ENCODE measurements at places on chromosomes 3 and 15.

DNA sequence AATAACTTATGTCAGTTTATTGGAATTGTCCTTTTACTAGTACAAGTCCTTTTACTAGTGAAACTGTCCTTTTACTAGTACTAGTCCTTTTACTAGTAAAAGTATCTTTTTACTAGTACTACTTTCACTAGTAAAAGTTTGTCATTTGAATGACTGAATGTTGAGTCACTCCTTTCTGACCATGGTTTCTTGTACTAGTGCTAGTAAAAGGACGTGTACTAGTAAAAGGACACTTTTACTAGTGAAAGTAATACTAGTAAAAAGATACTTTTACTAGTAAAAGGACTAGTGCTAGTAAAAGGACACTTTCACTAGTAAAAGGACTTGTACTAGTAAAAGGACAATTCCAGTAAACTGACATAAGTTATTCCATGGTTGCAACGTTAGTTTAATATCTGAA, 96.3 kb downstream of the ZMAT3 start:
- no peak for DNase-seq

DNA sequence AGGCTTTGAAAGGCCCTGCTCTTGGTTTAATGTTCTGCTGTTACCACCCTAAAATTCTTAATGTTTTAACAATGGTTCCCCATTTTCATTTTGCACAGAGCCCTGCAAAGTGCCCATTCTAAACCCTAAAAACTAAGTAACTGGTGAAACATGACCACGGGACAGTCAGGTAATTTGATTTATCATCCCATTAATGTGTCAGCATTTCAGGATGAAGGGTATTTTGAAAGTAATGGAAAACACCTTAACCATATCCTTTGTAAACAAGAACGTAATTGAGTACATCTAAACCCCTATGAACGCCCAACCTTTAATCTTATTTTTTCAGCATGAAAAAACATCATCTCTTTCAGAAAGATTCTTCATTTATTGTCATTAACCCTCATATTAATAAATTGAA, 164.9 kb upstream of the IL12A start:
- DNase-seq, result no peak

DNA sequence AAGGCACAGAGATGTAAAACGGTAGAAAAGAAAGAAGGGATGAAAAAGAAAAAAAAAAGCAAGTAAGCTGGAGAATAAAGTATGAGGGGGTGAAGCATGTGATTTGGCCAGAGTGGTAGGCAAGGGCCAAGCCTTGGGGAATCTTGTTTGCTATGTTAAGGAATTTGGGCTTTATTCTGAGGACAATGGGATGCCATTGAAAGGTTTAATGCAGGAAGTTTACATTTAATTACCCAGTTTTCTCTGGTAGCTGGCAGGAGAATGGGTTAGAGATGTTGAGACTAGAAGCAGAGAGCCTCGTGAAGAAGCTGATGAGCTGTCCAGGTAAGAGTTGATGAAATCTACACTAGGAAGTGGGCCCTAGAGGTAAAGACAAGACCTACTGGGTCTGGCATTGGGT, 455.9 kb downstream of the PDCD6IP start:
- no peak for DNase-seq

DNA sequence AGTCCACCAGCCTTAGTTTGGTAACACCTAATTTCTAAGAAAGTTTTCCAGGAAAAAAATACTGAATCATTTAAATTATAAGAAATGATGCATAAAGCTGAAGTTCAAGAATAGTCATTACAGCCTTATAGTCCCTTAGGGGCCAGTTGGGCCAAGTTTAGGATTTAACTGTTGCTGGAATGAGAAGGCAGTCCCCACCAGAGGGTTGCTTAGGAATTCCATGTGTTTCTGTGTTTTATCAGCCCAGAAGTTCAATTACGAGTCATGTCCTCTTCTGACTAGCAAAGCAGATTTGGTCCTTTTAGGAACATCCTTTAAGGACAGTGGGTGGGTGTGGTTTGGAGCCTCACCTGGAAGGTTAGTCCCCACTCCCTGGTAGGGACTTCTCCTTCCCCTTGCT, 57.0 kb upstream of the NR2E3 start:
- DNase-seq, result no peak

DNA sequence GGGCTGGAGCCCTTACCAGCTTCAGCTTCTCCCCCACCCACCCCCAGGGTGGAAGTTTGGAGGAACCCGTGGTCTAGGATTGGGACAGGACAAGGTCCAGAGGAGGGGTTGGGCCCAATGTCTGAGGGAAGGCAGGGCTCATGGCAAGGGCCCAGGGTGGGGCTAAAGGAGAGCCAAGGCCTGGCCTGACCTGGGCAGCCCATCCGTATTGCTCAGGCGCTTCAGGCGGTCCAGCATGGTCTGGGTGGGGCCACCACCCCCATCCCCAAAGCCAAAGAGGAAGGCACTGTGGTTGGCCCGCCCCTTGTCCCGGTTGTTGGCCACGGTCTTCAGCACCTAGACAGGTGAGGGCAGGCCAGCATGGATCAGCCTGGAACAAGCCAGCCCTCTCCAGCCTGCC, 7.6 kb downstream of the MAN2C1 start:
- no peak for DNase-seq

GRCh38 chr3:2993736-2994135, 116.4 kb downstream of the IL5RA start:
- DNase-seq, result no peak

DNA sequence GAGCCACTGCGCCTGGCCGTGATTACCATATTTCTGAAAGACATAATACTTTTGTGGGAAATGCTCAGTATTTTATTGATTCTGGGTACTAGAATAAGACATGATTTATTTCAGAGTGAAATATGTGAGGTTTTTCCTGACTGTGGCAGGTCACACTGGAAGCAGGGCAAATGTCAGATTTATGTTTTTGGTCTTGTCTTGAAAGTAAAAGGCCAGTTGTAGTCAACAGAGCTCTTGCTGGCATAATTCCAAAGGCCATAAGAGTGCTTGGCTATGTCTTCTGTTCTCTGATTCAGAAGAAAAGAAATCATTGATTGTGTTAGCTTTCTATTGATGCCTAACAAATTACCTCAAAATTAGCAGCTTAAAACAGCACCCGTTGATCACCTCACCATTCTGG, 176.4 kb downstream of the TJP1 start:
- no peak for DNase-seq

DNA sequence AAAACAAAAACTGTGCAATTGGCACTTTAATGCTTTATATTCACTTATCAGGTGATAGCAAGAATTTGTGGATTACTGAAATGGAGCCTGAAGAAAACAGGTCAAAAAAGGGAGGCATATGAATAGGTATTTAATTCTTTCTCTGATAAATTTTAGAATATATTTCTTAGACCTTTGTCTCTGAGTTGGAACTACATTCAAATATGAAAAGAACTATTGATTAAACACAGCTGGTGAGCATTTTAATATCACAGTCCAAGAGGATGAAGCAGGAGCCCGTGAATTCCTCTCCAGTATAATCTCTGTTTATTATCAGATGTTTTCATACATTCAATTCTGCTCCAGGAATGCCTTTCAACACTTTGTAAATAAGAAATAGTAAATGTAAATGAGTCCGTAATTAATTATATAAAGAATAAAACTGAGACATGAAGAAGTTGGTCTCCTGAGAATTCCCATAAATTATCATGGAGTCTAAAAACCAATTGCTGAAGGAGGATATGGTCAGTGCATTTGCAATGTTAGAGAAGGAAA, 86.3 kb upstream of the ARHGEF26 start:
- DNase-seq, result no peak

DNA sequence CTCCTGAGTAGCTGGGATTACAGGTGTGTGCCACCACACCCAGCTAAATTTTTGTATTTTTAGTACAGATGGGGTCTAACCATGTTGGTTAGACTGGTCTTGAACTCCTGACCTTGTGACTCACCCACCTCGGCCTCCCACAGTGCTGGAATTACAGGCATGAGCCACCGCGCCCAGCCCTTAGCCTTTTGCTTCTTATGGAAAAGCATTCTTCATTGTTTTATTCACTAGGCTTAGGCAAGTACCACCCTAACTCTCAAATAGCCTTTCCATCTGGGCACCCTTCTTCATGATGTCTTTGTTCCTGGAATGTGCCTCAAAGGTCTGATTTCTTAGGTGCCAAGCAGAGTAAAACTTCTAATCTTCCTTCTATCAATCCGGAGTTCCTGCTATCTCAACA, 641.8 kb downstream of the FHIT start:
- DNase-seq, result no peak

- no peak for DNase-seq
Observed at GRCh38 chr3:187040516-187041361, 98.6 kb downstream of the RPL39L start.

- no peak for DNase-seq
Observed at GRCh38 chr15:42182961-42183360, 25.1 kb downstream of the VPS39 start.

- DNase-seq, result no peak
Observed at GRCh38 chr3:127030508-127031412, 47.8 kb downstream of the PLXNA1 start.

- DNase-seq, result no peak
Observed at GRCh38 chr3:14169871-14170270, 8.5 kb downstream of the XPC start.

GRCh38 chr15:27082526-27082925, 111.5 kb downstream of the GABRG3 start:
- no peak for DNase-seq

DNA sequence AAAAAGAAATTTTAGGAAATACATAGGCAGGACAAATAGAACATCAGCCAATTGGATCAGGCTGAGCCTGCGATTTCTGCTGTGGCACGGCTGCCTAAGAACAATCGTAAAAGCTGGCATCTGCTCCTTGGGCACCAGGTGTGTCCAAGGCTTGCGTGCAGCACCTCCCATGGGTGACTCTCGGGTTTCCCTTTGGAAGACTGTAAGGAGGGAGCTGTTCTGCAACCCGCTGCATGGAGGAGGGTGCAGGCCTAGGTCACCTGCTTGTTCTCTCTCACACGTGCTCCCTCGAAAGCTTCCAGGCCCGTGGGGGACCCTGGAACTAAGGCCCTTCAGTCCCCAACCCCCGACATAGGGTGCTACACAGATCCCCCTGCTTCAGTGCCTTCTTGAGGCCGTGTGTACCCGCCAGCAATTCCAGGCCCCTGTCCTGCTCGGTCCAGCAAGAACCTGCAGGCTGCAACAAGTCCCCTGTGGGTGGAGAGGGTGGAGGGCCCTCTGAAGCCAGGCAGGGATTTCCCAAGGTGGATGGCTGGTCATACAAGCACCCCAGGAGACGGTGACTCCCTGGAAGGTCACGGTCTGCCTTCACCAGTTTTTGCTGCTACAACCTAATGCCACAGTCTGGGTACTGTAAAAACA, 3.4 kb downstream of the GP9 start:
- DNase-seq, result no peak

GRCh38 chr3:188077160-188077799, 76.7 kb upstream of the LPP start:
- DNase-seq, result no peak

DNA sequence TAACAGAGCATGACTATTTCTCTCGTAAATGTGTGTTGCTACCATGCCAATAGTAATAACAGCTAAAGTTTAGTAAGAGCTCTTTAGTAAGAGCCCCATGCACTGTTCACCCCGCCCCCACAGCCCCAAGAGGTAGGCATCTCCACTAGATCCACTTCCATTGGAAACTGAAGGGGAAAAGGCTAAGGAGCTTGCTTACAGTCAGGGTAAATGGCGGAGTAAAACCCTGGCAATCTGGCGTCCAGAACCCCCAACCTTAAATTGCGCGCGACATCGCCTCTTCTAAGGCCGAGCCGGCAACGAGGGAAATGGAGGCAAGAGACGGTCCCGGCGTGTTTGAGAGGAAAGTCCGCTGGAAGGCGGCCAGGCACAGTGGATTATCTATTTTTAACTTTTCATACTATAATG, 654 bp upstream of the C3orf38 start:
- DNase-seq, result no peak
